ENCODE measurements at places on chromosomes 3 and 15.
A peak's percentile ranks its signal among the peaks of the same experiment; 100 is the strongest.

- DNase-seq, result no peak
Observed at GRCh38 chr3:173703771-173704170, 306.2 kb downstream of the NLGN1 start.

DNA sequence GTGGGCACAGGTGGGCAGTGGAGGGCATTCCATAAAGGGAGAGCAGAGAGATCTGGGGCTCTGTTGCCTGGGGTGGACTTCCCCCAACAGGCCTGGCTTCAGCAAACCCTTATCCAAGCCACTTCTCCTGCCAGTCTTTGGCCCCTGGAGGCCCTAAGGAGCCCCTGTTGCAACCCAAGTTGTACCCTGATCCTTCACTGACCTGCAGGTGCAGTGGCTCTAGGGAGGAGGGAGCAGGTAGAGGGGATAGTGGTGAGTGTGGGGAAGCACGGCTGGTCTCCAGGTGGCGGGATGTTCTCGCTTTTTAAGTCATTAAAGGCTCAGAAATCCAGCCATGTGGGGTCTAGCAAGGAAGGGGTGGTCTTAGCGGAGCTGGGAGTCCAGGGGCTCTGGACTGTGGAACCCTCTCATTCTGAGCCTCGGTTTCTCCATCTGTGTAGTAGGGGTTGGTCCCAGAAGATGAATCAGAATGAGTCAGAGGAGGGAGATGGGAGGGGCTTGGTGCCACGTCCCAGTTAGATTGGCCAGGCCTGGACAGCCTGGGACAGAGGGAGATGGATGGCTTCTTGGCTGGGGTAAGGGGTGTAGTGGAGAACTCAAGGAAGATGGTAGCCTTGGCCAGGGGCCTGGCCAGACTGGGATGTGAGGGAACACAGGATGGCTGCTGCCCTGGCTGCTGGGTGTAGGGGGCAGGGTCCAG lies 2.6 kb downstream of the ZBTB47 start:
- no peak for DNase-seq

GRCh38 chr15:101204739-101205535 lies 46.9 kb downstream of the CHSY1 start:
- no peak for DNase-seq

DNA sequence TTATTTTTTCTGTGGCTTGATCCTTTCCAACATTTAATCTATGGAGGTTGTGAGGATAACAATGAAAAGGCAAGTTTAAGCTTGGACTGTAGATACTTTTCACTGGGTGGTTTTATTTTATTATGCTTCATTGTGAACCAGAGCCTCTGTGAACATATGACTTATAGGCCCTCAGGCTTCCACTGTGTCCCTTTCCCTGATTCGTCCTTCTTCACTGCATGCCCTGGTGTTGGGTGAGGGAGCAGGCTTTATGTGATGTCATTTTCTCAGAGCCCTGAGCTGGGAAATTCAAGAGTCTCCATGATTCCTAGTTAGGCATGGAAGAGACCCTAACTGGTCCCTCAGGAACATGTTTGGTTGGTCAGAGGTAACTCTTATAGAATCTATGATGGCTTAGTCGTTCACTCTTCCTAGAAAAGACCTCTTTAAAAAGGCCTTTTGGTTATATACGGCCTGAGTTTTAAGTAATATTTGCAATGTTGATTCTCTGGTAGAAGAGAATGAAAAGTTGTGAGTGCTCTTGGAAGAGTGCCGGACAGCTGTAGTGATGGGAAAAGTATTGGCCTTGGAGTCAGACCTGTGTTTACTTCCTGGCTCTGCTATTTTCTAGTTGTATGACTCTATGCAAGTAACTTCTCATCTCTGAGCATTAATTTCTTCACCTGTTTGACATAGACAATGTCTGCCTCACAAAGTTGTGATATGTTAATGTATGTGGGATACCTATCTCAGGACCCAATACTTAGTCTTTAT lies 168.4 kb downstream of the LPP start:
- no peak for DNase-seq

GRCh38 chr15:35043373-35044095 lies 41.6 kb downstream of the NANOGP8 start:
- no peak for DNase-seq

- DNase-seq, result no peak
Observed at GRCh38 chr3:42830437-42831320, 21.4 kb downstream of the ACKR2 start.

- DNase-seq, result no peak
Observed at GRCh38 chr3:64975147-64975546, 287.3 kb upstream of the ADAMTS9 start.

- DNase-seq, result no peak
Observed at GRCh38 chr15:63203451-63204090, 14.2 kb downstream of the RAB8B start.

GRCh38 chr3:138263104-138263503 lies 66.5 kb downstream of the NME9 start:
- DNase-seq, result no peak

DNA sequence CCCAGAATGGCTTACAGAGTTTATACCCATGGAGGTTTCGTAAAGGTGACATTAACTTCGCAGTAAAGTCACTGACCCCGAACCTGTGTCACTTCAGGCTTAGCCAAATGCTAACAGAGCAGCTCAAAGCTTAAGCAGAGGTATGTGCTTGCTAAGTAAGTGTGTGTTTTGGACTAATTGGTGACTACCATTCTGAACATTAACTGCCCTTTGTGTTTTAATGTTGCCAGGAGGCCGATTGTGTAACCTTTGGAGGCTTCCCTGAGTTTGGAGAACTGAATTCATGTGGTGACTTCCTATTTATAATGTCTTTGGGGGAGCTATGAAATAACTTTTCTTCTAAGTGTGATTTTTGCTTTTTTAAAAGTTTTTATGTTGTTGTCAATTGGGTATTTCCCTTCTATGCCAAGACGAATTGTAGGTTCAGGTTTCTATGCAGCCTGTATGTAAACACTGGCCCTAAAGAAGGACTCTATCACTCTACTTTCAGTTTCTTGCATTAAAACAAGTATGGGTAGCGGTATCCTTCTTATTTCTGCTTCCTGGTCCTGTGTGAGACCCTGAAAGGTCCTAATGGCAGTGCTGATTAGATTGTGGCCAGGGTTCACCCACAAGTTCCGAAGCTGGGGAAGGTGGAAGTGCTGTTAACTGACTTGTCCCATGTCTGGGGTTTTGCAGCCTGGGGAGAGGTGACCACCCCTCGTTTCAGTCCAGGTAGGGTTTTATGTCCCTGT lies 86.3 kb downstream of the IGF1R start:
- DNase-seq, result peak; percentile 40

DNA sequence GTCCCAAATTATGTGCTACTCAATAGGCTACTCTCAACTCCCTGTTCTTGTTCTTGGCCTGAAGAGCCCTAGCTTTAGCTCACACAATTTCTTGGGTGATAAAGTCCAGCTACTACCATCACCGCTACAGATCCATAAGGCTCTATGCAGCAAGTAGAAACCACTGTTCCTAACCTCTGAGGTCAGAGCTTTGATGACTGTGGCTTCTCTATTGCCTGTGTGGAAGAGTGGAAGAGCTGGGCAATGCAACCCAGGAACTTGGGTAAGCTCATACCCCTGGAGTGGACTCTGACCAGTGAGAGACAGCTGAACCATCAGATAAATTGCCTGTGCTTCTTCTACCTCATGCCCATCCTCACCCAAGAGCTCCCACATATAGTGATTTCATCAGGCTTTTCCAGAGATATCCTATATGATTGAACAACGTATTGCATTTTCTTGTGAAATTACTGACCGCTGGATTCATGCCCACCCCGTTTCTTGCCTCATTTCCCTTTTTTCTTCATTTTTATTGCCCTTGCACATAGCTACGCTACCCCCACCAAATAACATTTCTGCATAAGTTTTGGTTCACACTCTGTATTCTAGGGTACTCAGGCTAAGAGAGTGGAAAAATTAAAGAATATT lies 172.3 kb upstream of the MBNL1 start:
- DNase-seq, result no peak

All from HuH-7.5 (cell line).